ENCODE measurements at places on chromosomes 16 and 17.

GRCh38 chr17:7292194-7292593, 2.2 kb downstream of the YBX2 start:
- DNase-seq: no peak

DNA sequence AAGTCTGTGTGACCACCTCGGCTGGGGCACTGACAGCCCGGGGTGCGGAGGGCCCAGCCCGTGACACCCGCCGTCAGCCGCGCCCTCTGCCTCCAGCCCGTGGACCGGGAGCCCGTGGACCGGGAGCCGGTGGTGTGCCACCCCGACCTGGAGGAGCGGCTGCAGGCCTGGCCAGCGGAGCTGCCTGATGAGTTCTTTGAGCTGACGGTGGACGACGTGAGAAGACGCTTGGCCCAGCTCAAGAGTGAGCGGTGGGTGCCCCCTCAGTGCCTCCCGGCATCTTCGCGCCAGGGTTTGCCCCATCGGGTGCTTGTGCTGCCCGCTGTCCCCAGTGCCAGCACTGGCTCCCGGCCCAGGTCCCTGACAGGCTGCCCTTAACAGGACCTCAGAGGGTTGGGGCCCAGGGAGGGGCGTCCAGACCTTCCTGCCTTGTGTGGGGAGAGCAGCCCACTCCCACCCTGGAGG, 13.7 kb downstream of the CENPX start:
- DNase-seq: no peak

DNA sequence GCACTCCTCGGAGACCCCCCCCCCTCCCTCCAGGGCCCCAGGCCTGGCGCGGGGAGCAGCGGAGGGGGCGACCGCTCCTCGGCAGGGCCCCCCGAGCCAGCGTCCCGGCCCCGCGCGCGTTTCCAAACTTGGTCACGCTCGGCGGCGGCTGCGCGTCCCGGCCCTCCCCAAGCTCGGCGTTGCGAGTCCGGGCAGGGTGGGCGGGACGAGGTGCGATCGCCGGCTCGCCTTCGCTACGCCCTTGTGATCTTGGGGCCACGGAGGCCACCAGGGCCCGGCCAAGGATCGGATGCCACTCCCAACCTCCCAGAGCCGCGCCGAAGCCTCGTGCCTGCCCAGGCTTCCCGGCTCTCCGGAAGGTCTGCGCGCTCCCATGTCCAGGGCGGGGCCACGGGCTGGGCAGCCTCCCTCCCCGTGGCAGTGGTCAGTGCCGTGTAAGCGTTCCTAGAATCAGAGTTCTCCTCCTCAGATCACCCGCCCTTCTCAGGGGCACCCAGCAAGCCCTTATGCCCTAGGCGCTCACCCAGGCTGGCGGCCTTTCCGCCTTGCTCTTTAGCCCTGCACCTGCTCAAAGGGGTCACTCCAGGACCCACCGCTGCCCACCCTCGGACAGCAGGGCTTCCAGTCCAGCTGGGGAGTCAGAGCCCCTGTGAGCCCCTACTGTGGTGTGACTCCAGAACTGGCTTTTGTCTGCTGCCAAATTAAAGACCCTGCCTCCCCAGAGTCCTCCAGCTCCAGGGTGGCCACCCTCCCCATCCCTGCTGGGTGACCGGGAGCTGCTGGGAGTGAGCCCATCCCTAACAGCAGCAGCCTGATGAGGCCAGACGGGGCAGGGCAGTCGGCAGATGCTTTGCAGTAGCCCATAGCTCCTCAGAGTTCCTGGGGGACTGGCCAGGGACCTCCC, 12.2 kb upstream of the MRPS23 start:
- DNase-seq: no peak

DNA sequence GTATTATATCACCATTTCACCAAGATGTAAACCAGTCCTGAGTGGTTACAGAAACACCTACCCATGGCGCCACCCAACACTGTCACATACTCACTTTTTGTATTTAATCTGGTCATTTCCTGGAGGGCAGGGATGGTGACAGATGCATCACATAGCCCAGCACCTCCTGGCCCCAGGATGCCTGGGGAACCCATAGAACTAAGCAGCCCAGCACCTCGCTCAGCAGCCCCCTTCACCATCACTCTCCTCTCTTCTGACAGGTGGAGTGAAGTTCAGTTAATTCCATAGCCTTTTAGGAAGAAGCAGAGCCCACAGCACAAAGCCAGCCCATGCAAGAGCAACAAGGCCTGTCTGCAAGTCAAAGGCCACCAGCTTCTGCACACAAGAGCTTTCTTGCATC, 27.5 kb downstream of the MYLK3 start:
- DNase-seq: no peak

- no peak for DNase-seq
These were observed 97.2 kb downstream of the NOG start for GRCh38 chr17:56690441-56691291.

GRCh38 chr16:55125818-55126385, 195.2 kb downstream of the IRX5 start:
- DNase-seq: no peak

DNA sequence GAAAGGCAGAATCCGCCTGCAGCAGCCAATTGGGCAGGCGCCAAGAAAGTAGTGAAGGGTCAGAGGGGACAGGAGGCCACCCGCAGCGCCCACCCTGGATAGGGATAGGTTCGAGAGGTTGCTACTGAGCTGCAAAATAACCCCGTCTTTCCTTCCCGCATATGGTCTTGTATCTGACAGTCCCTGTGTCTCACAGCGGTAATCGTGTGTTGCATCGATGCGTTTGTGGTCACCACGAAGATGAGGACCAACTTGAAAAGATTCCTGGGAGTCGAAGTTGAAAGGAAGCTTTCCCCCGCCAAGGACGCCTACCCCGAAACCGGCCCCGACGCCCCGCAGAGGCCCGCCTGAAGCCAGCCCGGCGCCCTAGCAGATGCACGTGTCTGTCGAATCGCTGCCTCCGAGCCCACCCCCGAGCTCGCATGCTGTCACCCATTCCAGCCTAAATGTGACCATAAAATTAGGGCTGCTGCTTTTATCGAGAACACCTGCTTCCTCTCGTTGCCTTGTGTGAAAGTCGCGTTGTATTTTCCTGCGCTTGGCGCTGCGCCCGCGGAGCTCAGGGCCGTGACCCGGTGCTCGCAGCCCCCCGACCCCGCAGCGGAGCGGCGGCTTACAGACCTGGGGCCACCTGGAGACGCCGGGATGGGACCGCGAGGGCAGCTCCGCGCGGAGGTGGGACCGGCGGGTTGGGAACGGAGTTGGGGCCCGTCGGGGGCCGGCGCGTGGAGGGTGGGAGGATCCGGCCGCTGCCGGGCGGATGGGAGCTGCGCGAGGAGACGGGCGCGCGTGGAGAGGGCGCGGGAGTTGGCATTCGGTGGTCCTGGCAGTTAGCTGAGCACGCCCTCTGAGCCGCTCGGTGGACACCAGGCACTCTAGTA, at the start of gene CMTM2:
CMTM2 (plus strand) TSS at position 813 of the 881 bp plus-strand sequence. CDS start 145 bp downstream, outside the sequence.
- no peak for DNase-seq

GRCh38 chr17:65551267-65552040, 10.0 kb downstream of the AXIN2 start:
- no peak for DNase-seq

GRCh38 chr16:15970202-15970601, 20.8 kb downstream of the ABCC1 start:
- DNase-seq: no peak

GRCh38 chr17:65851965-65852736, 290.7 kb upstream of the AXIN2 start:
- DNase-seq: no peak

- DNase-seq: no peak
These were observed 273.5 kb upstream of the IRX5 start for GRCh38 chr16:54657058-54657708.

- DNase-seq: no peak
These were observed 4.9 kb downstream of the ALDOA start for GRCh38 chr16:30070490-30070889.

DNA sequence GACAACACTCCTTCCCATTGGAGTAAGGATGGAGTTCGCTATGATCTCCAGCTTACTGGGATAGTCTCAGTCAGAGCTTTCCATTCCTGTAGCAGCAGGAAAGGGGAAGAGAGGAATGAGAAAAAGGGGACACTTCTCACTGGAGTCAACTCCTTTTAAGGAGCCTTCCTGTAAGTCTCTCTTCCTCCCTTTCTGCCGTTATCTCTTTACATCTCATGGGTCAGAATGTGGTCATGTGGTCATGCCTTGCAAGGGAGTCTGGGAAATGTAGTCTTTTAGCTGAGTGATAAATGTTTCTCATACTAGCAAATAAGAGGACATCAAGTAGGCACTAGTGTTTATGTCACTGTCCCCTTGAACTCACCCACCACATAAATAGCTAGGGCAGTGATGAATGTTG, 227.3 kb downstream of the HAPSTR1 start:
- DNase-seq: no peak

GRCh38 chr16:88991813-88992350, 14.9 kb upstream of the CBFA2T3 start:
- no peak for DNase-seq

- peak; percentile 62 for DNase-seq
These were observed 36.6 kb upstream of the MED9 start for GRCh38 chr17:17440010-17440843.

DNA sequence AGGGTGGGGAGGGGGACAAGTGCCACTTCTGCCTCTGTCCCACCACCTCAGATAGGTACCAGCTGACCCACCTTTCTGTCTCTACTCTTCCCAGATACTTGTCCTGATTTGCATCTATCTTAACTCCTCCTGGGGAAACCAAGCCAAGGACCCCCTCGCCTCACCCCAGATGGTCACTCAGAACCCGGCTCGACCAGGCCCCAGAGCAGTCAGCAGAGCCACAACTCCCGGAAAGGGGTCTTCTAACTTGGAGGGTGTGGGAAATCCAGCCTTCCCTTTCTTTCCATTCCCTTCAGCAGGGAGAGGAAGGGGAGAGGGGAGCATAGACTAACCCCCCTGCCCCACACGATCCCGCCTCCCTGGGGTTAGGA, 1.9 kb downstream of the CAVIN1 start:
- no peak for DNase-seq

DNA sequence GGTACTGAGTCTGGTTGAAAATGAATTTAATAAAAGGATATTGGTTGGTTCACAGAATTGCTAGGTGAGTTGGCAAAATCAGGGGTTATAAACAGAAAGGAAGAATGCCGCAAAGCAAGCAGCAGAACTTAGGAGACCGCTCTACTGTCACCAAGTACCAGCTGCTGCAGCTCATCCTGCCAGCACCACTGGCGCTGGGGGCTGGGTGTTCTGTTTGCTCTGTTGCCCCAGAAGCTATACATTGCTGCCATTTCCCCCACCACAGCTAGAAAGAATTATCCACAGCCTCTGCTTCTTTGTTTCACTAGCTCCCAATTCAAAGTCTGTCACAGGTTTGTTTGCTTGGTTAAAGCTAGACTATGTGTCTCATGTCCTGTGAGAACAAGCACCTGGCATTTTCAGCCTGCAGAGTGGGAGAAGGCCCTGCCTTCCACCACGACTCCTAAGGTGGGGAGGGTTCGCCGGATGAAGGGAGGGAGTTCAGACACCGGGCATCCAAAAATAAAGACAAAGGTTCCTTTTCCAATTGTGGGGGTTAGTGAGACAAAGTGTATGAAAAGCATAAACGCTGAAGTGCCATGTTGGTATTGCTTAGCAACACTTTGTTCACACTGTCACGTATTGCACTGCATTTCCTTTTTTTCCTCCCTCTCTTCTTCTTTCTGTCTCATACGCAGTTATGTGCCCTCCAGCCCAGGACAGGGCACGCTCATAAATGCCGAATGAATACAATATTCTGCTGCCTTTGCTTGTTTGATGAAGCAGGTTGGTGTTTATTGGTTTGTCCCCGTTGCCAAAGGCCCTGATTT, 9.6 kb upstream of the CPD start:
- DNase-seq: no peak

GRCh38 chr16:67277999-67278772, 1.1 kb upstream of the PLEKHG4 start:
- no peak for DNase-seq

GRCh38 chr16:285146-286055, 2.4 kb downstream of the PDIA2 start:
- DNase-seq: no peak

DNA sequence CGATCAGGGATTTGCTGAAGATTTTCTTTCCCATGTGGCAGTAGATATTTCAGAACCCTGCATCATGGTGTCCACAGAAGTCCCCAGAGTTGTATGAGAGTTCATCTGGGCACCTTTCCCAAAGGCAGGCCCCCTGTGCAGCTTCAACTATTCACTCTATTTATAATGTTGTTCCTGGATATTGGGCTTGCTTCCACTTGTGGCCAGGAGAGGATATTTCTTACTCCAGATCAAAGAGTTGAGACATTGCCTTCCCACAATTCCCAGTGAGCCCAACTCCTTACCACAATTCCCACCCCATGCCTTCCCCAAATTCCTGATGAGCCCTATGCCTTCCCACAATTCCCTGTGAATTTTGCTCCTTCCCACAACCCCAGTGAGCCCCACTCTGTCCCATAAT, 206.9 kb downstream of the WWOX start:
- no peak for DNase-seq

DNA sequence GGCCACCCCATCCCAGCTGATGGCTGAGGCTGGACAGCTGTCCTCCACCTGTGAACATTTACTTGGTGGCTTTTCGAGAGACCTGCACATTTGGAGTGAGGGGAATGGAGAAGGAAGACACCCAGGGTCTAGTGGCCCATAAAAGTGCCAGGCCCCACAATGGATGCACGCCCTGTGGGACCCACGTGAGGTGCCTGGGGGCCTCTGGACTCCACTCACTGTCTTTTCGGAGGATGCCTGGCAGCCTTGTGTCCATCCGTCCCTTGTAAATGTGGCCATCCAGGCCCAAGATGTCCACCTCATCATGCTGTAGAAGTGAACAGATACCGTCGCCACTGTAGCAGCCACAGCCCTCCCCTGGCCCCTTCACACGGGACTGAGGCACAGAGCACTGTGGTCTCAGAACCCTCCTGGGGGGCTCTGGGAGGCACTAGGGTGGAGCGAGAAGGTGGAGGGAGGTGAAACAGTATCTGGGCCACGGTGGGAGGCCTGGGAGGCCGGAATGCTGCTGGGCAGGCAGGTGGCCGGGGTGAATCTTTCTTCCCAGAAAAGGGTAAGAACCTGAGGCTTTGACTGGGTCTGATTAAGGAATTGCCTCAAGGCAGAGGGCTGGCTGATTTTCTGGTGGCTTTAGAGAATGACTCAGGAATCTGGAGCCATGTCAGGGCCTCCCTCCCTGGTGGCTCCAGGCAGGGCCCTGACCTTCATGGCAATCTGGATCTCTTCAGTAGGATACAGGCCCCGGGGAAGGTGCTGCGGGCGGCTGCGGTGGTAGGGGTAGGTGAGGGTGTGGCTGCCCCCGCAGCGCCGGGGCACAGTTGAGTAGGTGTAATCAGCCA, 11.5 kb downstream of the UBALD2 start:
- no peak for DNase-seq

GRCh38 chr17:40108970-40109824, 8.8 kb upstream of the NR1D1 start:
- no peak for DNase-seq

GRCh38 chr17:48137656-48138055, 30.1 kb downstream of the SNX11 start:
- no peak for DNase-seq
